CD14-positive monocyte (primary cell): ENCODE measurements at places on chromosomes 13 and 19. TPM values are rescaled to one million over a fixed set of nuclear protein-coding genes. Genes with fewer than 3 reads are reported as not detected.
A peak's percentile ranks its signal among the peaks of the same experiment; 100 is the strongest.

DNA sequence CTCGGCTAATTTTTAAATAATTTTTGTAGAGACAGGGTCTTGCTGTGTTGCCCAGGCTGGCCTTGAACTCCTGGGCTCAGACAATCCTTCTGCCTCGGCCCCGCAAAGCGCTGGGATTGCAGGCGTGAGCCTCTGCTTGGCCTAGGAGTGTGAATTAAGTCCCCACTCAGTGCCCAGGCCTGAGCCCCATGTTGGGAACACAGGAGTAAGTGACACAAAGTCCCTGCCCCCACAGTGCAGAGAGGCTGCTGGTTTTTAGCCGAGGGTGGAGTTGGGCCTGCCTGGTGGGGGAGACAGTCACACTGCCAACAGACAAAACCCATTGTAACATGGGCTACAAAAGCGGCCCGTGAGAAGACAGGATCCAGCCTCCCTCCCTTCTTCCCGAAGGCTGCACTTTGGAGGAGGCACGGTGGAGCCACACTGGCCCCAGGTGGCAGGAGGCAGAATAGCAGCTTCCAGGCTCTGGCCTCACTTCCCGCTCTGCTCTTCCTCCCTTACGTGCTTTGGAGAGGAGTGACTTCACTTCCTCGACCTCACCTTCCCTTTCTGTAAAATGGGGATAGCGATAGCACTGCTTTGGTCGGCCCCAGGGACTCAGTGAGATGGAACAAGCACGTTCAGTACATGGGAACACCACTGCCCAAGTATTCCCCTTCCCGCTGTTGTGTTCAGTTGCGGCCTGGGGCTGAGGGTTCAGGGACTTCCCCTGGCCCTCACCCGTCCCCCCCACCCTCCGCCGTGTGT lies 15.2 kb upstream of the EHD2 start:
- DNase-seq: peak; percentile 66

GRCh38 chr19:19554074-19555023 lies 16.3 kb downstream of the CILP2 start:
- DNase-seq: peak; percentile 61

DNA sequence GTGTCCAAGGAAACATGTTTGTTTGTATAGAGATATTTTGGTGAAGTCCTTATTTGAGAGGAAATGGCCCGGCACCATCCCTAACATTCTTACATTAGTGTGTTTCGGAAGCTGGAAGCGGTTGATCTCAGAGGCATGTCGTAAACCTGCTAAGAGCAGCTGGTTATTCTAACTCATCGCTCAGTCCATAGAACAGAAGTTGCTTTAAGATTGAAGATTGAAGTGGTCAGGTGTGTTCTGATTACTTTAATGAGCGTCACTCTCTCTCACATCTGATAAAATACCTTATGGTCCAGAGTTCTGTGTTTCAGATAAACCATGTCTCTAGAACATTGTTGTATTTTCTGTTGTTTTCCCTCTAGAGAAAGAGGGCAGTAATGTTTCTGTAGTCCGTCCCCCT lies 60.2 kb upstream of the FLT1 start:
- DNase-seq: no peak

DNA sequence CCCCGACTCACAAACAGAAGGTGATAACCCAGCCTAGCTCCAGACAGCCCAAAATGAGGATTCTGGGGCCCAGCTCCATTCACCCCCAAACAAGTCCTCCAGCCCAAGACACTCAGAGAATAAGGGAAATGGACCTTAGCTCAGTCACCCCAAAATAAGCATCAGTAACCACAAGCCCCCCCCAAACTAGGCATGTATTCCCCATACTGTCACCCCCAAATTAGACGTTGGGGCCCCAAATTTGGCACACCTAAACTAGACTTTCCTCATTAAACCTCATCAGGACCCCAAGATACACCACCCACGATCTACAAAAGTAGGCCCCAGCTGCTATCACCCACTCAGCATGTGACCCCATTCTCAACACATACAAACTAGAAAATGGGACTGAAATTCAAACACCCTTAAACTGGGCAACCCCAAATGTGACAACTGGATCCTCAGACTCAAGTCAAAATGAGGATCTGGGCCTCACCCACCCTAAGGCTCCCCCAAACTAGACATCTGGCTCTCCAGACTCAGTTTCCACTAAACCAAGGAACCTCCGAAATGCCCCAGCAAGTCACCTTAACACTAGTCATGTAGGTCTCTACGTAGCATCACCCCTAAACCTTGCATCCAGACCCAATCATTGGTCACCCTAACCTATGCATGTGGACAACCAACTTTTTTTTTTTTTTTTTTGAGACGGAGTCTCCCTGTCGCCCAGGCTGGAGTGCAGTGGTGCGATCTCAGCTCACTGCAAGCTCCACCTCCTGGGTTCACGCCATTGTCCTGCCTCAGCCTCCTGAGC lies 13.4 kb upstream of the ERFL start:
- no peak for DNase-seq

DNA sequence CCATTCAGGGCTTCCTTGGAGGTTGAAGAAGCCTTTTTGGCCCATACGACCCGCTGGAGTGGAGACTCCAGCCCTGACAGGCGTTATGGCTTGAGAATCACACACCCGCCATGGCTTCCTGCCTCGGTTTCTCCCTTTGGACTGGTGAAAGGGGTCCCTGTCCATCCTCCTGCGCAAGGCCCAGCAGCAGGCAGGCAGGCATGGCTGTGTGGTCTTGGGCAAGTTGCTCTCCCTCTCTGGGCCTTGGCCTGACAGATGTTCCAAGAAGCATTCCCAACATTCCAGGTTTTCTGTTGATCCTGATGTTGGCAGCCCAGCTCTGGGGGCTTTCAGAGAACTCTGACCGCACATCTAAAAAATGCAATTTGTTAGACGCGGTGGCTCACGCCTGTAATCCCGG lies 8.1 kb downstream of the PTPRS start:
- DNase-seq: no peak

- DNase-seq: no peak
Measured at GRCh38 chr19:5828661-5829566, 10.6 kb downstream of the FUT6 start.

DNA sequence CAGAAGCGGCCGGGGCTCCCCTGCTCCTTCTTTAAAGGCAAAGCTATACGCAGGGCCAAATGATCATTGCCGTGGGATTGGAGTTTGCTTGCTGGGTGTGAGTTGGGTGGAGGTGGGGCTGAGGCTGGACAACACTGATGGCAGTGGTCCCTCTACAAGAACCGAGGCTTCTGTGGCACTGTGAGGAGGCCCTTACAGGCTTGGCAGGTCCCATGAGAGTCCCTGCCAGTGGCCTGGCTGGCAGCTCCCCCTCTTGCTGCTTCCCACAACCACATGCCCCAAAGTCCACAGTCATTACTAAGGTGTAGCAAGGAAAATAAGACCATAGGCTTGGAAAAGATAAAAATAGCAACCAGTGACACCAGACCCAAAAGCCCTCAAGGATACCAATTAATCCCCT lies 98.4 kb downstream of the ANKRD10 start:
- no peak for DNase-seq

DNA sequence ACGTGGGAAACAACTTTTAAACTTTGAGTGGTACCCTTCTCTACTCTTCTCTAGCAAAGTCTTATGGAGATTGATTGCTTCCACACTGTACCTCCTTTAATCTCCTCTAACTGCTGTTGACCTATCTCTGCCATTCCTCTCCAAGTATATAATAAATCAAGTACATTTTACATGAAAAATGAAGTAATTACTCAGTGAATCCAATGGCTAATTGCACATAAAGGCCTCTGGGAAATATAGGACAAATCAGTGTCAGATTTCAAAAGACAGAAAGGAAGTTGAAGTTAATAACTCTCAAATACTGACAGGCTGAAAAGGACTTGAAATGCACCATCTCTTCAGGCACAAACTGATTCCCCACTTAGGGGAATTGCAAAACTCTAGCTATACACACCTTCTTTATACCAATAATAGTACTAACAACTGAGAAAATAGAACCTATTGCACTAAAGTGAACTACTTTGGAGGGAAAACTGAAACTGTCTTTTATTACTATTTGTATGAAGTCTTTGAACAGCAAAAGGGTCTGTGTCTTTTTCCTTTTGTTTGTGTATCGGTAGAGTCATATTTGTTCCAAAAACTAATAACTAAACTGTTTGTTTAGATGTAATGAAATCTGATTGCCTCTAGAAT lies 701.1 kb downstream of the PCDH9 start:
- DNase-seq: no peak

- DNase-seq: peak; percentile 50
Measured at GRCh38 chr13:76848596-76848995, 37.6 kb downstream of the KCTD12 start.

- DNase-seq: no peak
Measured at GRCh38 chr19:35292421-35293362, 731 bp downstream of the MAG start.

GRCh38 chr13:109706015-109706715 lies 80.2 kb downstream of the IRS2 start:
- DNase-seq: no peak

DNA sequence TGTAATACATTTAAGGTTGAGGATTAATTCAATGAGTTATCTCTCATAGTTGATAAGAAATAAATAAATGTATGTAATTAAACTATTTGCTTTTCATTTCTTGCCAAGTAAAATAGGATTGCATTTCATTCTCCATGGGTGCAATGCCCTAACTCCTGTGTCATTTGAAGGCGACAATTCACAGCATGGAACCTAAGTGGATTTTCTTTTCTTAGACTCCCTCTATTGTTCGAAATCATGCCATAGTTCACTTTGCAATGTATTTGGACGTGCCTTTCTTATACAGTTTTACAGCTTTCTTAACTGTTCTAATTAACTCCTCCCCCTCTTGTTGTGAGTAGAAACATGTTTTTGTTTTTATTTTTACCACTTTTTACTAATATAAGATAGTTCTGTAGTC lies 263.0 kb downstream of the B3GLCT start:
- DNase-seq: no peak

DNA sequence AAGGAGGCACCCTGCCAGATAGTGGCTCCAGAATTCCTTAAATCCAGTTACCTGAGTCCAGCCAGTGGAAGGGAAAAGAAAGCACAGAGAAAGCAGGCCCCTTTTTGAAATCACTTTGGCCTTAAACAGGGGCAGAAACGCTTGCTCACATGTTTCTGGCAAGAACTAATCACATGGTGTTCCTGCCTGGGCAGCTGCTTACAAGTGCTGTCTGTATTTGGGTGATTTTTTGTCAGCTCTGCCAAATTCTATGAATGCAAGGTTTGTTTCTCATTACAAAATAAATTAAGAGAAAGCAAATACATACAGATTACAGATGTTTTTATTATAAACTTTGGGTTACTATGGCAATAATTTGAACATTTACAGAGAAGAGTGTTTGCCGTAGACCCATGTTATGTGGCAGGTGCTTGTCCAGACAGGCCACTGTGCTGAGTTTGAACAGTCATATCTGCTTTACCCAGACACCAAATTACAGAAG lies 1237.8 kb downstream of the SLITRK5 start:
- no peak for DNase-seq

DNA sequence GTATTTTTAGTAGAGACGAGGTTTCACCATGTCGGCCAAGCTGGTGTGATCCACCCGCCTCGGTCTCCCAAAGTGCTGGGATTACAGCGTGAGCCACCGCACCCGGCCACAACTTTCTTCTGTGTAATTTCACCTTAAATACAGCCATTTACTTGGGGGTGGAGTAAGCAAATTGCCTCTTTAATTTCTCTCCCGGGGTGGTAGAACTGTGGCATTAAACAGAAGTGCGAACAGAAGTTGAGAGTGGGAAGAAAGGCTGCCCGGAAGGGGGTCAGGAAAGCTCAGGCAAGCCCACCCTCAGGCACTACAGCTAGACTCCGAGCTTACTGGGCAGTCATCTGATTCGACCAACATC lies 475 bp upstream of the DNAJC15 start:
- DNase-seq: no peak

DNA sequence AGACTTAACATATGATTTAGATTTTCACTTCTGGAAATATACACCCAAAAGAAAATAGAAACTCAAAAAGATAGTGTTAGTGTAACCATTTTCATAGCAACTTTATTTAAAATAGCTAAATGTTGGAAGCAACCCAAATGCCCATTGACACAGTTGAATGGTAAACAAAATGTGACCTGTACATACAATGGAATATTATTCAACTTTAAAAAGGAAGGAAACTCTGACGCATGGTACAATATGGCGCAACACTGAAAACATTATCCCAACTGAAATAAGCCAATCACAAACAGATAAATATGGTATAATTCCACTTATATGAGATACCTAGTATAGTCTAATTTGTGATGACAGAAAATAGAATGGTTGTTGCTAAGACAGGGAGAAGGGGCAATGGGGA lies 1456.1 kb upstream of the MIR17HG start:
- no peak for DNase-seq

DNA sequence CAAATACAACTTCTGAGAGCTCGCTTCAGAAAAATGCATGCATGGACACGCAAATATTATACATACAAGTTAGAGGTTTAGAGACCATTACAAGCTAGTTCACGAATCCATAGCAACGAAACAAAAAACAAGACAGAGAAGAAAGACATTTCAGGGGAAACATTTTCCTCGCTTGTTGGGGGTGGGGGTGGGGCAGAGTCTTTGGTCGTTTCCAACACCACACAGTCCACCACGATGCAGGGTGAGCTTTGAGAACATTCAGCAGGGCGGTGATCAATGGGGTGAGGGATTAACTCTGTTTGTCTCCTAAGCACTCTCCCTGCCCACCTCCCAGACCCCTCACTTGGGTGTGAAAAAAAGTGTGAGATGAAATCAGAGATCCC lies 651 bp downstream of the OXGR1 start:
- DNase-seq: no peak

DNA sequence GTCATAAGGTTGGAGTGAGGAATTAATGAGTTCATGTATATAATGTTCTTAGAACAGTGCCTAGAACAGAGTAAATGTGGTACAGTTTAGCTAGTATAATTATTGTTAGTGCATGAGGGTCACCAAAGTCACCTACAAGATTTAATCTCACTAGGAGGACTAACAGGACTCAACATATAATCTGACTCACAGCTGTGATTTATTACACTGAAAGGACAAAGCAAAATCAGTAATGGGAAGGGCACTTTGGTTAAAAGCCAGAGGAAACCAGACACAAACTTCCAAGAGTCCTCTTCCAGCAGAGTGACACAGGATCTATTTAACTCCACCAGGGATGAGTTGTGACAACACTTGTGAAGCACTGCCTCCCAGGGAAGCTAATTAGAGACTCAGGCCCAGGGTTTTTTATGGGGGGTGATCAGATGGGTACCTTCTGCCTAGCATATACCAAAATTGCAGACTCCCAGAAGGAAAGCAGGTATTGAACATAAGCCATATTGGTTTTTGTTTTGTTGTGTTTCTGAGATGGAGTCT lies 341.2 kb upstream of the DACH1 start:
- no peak for DNase-seq

- no peak for DNase-seq
Measured at GRCh38 chr13:63840551-63841421, 2425.1 kb upstream of the PCDH20 start.

The ZNF527 gene
- 1.3 TPM for polyA plus RNA-seq

The SIAH3 gene
- not detected for polyA plus RNA-seq

The SLC17A7 gene
- 0.09 TPM for polyA plus RNA-seq

The PPM1N gene
- 1.3 TPM for polyA plus RNA-seq

The FCAR gene
- 147 TPM for polyA plus RNA-seq

The GJA3 gene
- polyA plus RNA-seq: not detected

The SYT5 gene
- not detected for polyA plus RNA-seq

The ZNF329 gene
- 0.56 TPM for polyA plus RNA-seq

The SH2D3A gene
- polyA plus RNA-seq: not detected

The ZNF667 gene
- polyA plus RNA-seq: 0.14 TPM

The GRWD1 gene
- polyA plus RNA-seq: 10.0 TPM
